H9 (cell line): ENCODE measurements at places on chromosomes 11 and 22. TPM values are rescaled to one million over a fixed set of nuclear protein-coding genes. Genes with fewer than 3 reads are reported as not detected.

ASPHD2 gene
- total RNA-seq: 7.1 and 8.5 TPM in 2 replicates

DNA sequence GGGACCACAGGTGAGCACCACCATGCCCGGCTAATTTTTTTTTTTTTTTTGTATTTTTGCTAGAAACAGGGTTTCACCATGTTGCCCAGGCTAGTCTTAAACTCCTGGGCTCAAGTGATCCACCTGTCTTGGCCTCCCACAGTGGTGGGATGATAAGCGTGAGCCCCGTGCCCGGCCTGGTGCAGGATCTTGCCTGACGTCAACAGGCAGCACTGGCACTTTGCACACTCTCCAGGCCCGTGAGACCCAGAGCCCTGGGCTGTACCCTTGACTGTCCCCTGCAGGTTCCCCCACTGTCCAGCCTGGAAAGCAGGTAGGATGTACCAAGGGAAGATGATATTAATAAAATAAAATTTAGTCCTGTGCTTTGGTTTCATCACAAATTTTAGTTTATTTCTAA, 29.1 kb upstream of the PANX2 start:
- H3K27me3 ChIP-seq: no peaks in the 10 kb centered on the region
- H3K4me3 ChIP-seq: no peak overlapping the region
- H3K27ac ChIP-seq: no peak overlapping the region
- H3K36me3 ChIP-seq: no peaks in the 10 kb centered on the region

DNA sequence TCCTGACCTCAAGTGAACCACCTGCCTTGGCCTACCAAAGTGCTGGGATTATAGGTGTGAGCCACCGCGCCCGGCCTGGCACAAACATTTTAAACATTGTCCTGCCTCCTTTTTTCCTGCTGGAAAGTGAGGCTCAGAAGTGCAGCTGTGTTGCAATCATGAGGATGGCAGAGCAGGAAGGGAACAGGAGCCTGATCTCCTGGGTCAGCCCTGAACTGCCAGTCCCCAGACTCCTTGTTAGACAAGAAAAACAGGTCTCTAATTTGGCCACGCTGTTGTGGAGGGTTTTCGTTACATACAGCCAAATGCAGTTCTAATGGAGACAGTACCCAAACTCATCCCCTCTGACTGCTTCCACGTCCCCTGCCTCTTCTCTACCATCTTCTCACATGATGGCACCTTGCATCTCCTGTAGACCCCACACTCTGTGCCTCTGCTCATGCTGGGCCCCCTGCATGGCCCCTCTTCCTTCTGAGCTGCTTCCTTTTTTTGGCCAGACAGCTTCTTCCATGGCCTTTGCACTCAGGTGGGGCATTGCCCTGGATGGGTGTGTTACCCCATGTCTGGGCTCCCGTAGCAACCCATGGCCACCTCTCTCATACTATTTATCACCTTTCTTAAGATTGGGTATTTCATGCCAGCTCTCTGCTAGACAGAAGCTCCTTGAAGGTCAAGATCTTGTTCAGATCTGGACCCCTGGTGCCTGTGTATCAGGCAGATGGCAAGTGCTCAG, 227.1 kb downstream of the CEP164 start:
- no peak overlapping the region for H3K27ac ChIP-seq
- no peaks in the 10 kb centered on the region for H3K27me3 ChIP-seq
- DNase-seq: no peak
- H3K4me3 ChIP-seq: no peak overlapping the region
- H3K36me3 ChIP-seq: no peaks in the 10 kb centered on the region

DNA sequence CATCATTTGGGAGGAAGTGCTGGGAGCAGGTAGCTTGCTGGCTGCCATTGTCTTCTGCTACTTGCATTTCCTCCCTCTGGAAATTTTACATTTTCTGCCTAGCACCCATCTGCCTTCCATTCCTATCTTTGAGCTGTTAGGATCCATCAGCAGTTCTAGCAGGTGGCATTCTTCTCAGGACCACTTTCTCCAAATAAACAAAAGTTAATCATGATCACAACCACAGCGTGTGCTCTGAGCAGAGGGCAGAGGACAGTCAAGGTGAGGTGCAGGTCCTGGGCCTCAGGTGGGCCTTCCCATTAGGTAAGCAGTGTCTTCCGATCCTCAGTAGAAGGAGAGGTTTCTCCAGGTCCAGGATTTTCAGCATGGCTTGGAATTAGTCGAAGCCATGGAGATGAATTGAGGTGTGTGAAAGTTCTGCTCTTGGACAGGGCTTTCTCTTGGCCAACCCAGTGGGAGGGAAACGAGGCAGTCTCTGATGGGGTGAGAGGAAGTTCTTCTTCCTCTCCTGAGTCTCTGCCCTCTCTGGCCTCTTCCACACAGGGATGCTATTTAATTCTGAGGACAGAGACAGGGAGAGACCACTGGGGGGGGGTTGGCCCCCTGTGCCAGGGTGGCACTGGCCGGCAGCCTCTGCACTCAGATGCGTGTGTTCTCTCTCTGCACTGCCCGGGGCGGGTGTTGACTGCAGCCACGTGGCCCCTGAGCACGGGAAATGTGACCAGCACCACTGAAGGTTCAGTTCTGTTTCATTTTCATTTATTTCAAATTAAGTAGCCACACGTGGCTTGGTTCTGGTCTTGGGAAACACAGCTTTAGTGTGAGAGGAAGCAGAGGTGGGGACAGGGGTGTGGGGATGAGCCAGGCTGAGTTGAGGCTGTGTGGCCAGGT, 170.8 kb downstream of the TBC1D22A start:
- no peak overlapping the region for H3K27ac ChIP-seq
- H3K27me3 ChIP-seq: no peaks in the 10 kb centered on the region
- 0 out of 3 replicates have a peak, but pooled peaks cover 2% of the 10 kb centered on the region for H3K36me3 ChIP-seq
- DNase-seq: no peak
- H3K4me1 ChIP-seq: no peaks in the 10 kb centered on the region; the same call in 1 of the 2 replicates

DNA sequence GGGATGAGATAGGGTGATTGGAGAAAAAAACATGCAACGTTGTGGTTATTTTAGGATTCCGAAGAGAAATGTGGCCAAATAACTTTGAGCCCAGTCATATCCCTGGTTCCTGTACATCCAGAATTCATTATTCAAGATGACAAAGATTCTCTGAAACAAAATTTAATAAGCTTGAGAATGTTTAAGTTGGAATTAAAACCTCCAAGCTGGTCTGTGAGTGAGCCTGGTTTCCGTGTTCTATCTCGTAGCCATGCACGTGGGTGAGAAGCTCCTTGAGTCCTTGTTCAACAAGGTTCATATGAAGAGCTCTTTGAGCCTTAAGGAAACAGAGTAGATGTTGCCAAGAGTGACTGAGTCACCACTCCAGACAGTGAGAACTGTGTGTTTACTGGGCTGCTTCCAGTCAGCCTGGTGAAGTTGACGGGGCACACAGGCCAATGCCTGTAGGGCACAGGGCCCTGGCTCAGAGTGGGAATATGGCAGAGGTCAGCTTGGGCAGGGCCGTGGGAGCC, 206.5 kb downstream of the NAV2 start:
- no peak overlapping the region for H3K27ac ChIP-seq
- H3K4me1 ChIP-seq: no peaks in the 10 kb centered on the region; the same call in 1 of the 2 replicates
- H3K4me3 ChIP-seq: no peak overlapping the region
- no peaks in the 10 kb centered on the region; the same call in 1 of the 2 replicates for H3K27me3 ChIP-seq
- H3K36me3 ChIP-seq: peaks cover 28% of the 10 kb centered on the region

DNA sequence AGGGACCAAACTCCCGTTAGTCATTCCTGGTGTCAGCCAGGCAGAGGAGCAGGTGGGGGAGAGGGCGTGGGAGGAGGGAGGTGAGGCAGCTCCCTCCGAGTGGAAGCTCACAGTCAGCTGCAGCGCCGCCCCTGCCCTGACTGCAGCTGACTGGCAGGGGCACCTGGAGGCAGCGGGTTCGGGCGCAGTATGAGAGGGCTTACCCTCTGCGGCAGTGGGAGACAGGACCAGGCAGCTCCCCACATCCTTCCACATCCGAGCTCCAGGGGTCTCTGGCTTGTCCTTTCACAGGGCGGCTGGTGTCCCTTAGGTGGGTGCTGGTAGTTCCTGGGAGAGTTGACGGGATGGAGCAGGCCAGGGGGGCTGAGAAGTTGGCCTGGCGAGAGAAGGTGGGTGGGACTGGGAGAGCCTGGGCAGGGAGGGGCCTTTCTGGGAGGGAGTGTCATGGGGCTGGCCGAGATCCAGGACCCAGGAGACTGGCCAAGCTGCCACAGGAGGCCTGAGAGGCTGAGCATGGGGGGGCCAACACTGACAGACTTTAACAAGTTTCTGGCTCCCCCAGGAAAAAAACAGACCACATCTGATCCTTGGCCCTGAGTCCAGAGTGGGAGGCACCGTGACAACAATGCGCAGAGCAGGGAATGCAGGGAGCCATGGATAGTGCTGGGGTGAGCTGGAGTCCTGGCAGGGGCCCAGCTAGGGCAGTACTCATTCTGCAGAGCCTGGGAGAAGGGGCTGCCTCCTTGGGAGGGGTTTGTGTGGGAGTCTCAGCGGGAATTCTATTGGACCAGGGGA, 4.9 kb downstream of the ADORA2A start:
- no peak overlapping the region for H3K4me3 ChIP-seq
- H3K27ac ChIP-seq: no peak overlapping the region
- no peaks in the 10 kb centered on the region for H3K36me3 ChIP-seq
- 0 out of 2 replicates have a peak, but pooled peaks cover 5% of the 10 kb centered on the region for H3K4me1 ChIP-seq
